ENCODE measurements at places on chromosomes 6 and 20.

GRCh38 chr20:4812216-4812615 is 90.5 kb downstream of the PRND start:
- no peak for DNase-seq

DNA sequence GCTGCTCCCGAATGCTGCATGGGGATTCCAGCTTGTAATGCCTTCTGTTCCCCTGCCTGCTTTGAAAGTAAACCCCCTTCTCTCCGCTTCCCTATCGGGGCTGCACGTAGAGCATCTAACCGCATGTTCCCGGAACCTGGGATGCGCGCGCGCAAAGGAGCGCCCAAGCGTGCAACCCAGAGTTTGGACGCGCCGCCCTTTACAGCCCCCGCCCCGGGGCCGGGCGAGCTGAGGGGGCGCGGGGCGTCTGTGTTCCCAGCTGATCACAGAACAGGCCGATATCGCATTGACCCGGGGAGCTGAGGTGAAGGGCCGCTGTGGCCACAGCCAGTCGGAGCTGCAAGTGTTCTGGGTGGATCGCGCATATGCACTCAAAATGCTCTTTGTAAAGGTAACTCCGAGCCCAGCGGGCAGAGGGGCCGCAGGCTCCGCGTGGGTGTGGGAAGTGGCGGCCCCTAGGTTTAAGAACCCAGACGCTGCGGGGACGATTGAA is 1.4 kb downstream of the LAMP5 start:
- DNase-seq = no peak

DNA sequence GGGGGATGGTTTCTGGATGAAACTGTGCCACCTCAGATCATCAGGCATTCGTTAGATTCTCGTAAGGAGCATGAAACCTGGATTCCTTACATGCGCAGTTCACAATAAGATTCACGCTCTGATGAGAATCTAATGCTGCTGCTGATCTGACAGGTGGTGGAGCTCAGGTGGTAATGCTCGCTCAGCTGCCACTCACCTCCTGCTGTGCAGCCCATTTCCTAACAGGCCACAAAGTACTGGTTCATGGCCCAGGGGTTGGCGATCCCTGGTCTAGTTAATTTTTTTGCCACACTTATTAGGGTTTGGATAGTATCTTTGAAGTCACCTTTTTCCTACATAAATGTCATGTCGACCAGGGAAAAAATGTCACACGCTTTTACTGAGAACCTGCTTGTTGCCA is 96.8 kb upstream of the MLIP start:
- no peak for DNase-seq

DNA sequence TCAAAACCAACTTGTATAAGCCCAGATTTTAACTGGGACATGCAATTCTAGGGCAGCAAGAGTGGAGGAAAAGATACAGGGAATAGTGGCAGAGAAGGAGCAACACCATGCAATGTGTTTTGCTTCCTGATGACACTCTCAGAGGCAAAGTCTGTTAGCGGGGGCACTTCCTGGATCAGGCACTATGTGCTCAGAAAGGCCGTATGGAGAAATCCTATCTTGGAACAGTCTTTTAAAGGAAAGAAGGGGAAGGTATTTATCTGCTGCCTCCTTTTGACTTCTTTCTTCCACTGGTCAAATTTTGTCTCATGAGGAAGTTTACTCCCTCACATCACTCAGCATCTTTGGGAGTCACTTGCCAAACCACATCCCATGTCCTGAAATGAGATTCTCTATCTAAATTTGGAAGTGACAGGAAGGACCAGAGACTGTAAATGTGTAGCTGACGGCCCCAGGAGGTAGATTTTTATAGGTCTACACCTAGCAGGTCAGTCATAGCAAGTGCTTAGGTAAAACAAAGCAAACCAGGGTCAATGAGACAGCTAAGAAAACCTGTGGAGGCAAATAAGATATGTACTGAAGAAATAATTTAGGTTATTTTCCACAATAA is 91.7 kb upstream of the ELOVL5 start:
- no peak for DNase-seq

DNA sequence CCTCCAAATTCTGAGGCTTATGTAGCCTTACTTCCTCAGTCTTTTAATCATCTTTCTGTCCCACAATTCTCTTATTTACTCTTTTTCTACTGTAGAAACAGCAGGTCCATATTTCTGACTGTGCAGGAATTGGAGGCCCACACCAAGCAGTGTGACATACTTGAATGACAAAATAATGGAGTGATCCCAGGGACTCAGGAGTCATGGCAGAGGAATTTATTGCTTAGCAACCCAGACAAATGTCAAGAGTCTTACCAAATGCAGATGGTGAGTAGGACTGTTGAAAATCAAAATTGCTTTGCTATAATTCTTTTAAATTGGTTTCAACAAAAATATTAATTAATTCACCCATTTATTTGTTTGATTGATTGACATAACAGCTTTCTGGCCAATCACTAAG is 59.9 kb downstream of the HTR1B start:
- no peak for DNase-seq

DNA sequence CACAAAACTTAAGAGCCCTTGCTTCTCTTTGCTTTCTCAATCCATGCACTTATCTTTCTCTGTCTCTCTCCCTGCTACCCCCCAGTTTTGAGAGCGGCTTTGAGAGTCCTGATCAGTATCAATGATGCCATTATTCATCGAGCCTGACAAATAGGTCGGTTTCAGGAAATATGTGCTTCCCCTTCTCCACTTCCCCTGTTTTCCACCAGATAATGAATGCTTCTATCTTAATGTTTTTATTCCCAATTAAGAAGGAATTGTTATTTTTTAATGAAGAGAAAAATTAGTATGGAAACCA is 117.7 kb downstream of the KIF13A start:
- no peak for DNase-seq

- no peak for DNase-seq
Measured at GRCh38 chr6:3501826-3502500, 45.1 kb upstream of the SLC22A23 start.

DNA sequence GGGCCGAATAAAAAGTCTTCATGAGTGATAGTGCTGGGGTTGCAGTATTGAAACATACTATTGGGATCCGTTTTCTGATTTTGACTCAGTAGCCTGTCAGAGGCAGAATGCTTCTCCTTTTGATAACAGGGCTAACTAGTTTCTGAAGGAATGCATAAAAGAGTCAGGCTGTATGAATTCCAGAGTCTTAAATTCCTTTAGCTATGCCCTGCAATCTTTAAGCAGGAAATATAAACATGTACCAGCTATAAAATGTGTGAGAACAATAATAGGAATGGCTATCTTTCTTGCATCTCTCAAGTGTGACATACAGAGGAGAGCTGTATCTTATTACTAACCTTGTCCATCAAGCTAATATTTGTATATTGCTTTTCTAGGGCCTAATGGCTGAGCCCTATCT is 917.1 kb downstream of the KIF16B start:
- no peak for DNase-seq

DNA sequence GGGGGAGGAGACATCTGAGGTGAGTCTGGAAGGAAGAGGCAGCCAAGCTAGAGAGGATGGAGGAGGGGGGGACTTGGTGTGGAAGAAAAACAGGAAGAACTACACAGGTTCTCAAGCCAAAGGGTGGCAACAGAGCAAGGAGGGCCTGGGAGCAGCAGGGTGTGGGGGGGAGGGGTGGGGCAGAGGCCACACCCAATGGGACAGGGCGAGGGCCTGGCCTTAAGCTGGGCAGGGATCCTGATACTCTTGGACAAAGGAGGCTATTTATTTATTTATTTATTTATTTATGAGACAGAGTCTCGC is 359.0 kb downstream of the ZFAND3 start:
- DNase-seq = no peak

- no peak for DNase-seq
Measured at GRCh38 chr6:125753218-125753936, 3.9 kb downstream of the HEY2 start.

DNA sequence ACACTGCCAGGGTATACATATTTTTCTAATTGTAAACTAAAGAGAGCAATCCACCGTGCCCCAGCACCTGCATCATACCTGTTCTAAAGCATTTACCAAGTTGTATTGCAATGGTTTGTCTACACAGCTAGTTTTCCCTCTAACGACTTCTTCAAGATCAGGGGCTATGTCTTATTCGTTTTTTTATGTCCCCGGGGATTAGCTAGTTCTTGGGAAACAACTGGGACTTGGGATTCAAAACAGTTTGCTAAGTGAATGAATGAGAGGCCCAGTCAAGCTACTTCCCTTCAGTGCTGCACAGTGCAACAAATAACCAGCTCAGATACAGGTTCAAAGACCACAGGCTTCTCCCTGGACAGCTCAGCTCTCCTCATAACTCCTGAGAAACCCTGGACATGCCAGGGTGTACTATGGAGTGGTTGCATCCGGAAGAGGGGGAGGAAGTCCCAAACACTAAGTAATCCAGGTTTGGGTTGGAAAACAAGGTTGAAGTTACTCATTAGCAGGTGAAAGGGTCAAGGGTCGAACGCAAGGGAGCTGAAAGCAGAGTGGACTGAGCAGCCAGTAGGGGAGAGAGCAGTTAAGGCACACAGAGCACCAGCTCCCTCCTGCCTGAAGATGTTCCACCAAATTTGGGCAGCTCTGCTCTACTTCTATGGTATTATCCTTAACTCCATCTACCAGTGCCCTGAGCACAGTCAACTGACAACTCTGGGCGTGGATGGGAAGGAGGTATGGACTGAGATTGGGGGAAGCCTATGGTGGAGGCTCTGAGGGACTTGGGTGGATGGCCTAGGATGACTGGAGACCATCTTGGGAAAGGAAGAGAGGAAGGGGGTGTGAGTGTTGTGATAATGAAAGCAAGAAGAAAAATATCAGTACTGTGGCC is at the start of gene APOM:
APOM (plus strand) TSS at position 546 of the 889 bp plus-strand sequence; CDS start at position 619, 73 bp downstream.
- DNase-seq = no peak

- no peak for DNase-seq
Measured at GRCh38 chr20:16283978-16284377, 289.3 kb downstream of the KIF16B start.

DNA sequence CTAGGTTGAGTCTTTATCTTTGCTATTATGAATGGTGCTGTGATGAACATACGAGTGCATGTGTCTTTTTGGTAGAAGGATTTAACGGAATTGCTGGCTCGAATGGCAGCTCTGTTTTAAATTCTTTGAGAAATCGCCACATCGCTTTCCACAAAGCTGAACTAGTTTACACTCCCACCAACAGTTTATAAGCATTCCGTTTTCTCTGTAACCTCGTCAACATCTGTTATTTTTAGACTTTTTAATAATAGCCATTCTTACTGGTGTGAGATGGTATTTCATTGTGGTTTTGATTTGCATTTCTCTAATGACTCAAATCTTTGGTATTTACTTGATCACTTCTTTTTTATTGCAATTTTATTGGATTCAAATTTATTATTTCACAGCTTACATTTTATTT is 117.4 kb upstream of the HDGFL1 start:
- no peak for DNase-seq

DNA sequence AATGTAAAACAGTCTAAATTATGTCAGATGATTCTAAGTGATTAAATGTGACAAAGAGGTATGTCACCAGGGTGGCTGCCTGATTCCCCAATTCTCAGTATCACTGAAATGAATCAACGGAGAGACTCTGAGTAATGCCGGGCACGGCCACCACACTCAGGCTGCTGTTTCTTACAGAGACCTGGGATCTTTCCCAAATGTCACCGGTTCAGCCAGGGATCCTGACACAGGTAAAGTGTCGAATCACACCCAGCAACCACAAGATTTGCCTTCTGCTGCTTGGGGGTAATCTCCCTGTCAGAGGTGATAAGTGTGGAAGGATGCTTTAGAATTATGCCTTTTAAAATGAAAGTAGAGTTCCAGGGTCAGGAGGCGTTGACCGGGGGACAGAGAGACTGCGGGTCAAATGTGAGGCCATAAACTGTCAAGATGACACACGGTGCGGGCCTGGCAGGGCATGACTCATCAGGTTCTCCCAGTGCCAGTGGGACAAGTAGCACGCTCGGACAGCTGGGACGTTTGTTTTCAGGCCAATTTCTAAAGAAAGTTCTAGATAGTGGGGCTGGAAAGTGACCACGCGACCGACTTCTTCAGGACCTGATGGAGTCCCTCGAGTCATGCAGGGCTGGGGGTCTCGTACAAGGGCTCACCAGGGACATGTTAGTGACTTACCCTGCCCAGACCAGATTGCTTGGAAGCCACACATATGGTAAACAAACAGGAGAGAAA is 48.9 kb downstream of the PRDM1 start:
- DNase-seq = no peak
